Astrocyte of the hippocampus (primary cell): ENCODE measurements at places on chromosomes 2 and 18.
A peak's percentile ranks its signal among the peaks of the same experiment; 100 is the strongest.

GRCh38 chr18:48545757-48546321, 7.0 kb downstream of the CTIF start:
- peak; percentile 79 for DNase-seq

- DNase-seq = peak; percentile 53
Measured at GRCh38 chr18:23453680-23454058, 582 bp downstream of the RIOK3 start.

GRCh38 chr2:215753808-215754207, 259.5 kb downstream of the MREG start:
- DNase-seq = no peak

- peak; percentile 56 for DNase-seq
Measured at GRCh38 chr2:138090330-138090729, 126.1 kb downstream of the HNMT start.

GRCh38 chr2:95058989-95059641, 33.6 kb downstream of the MAL start:
- DNase-seq = peak; percentile 47

DNA sequence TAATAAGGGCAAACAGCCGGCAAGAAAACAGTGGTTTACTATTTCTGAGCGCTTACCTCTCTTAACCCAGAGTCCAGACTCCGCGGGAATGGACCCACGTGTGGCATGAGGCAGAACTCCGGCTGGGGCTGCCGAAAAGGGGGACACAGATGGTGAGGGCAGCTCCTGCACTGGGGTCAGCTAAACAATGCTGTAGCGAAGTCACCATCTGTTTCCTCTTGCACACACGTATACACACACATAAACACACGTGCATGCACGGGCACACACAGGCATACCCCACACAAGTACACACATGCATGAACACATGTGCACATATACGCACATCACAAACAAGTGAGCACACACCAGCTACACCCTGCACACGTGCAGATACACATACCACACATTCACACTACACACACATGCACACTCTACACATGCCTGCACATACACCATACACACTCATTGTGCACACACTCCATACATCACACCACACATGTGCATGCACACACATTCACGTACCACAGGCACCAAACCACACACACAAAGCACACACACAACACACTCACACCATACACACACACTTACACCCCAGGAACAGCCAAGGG, 105.9 kb upstream of the ID2 start:
- no peak for DNase-seq

DNA sequence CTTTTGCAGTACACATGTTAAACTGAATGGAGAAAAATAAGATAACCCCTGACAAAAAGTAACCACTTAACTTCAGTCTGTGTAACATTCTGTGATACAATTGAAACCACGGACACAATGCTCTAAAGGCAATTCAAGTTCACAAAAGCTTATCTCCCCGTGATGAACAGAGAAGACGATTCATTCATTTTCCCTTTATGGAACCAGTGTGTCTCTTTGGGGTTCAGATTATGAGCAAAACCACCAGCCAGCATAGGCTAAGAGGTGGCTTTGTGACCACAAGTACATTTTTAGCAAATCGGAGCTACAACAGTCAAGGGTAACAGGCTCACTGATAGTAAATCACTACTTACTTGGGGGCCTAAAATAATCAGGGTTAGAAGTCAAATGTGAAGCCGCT, 120.6 kb upstream of the SMAD7 start:
- DNase-seq = no peak

DNA sequence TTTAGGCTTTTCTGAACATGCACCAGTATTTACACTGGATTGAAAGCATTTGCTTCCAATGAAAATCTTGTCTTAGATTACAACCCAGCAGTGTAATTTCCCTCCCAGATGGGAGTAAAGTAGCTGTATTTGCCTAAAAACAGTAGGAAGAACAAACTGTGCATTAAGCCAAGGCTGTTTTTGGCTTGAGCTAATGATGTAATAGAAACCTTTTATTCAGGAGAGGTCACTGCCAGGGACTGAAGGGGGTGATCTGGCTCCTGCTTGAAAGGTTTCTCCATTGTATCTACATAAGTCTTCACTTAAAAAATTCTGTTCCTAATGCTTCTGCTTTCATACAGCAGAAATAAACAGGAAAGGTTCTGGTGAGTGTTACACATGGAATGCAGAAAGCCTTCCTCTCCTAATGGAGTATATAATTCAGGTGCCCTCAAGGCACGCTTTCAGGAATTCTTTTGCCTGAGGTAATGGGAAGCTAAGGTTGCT, 74.4 kb downstream of the MEIS1 start:
- DNase-seq = peak; percentile 59

DNA sequence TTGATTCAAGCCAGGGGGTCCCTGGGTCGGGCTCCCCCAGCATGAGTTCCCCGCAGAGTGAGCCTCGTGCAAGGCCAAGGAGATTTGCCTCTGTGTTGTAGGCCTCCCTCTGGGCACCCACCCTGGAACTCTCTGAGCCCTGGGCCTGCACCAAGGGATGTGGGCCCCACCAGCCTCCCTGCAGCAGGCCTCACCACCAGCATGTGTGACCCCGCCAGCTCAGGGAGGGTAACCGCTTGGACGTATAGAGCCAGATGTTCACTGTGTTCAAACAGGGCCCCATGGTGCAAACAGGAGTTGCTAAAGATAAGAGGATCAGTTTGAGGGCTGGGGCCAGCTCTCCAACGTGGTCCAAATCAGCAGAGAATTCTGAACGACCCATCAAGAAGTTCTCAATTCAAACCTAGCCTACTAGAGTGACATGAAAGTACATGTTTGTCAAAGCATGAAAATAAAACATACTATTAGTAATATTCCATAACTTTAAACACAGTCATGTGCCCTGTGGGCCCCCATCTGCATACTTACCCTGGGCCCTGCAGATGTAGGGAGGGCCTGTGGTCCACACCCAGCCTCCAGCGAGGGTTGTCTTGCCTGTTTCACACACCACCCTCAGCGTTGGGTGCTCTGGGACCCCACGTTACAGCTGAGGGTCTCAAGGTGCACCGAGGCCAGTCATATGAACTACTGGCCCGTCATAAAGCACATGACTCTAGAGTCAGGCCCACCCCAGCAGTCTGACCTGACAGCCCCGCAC, 5.5 kb upstream of the TUBB6 start:
- DNase-seq = no peak

DNA sequence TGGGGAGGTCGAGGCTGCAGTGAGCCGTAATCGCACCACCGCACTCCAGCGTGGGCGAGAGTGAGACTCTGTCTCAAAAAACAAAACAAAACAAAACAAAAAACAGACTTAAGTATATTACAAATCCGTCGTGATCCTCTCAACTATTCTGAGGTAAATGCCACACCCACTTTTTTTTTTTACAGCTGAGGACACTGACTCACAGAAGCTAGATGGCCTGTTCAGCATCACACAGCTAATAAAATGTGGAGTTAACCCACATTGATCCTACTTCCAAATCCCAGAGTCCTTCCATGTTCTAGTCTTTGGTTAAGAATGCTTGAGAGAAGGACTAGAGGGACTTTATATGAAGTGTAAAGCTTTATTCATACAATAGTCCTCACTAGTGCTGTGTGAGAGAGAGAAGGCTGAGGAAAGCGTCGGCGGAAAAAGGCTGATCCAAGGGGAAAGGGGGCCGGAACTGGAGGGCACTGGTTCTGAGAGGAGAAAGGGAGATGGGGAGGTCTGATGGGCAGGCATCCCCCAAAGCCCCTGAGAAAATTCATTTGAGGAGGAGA, 627 bp downstream of the RNF25 start:
- DNase-seq = no peak

DNA sequence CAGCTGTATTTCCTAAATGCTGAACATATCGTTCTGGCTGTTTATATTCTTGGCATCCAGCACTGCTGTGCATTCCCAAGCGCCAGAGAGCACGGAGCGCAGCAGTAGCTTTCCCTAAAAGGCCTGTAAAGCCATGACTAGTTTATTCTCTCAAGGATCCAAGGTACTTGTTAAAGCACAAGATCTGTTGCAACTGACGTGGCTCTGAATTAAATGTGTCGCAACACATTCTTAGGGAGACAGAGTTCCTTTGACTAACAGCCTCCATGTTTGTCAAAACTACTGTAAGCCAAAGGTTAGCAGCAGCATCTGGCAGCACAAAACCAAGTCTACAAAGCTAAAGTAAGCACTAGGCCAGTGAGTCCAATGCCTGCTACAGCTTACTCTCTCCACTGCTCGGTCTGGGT, 188.6 kb upstream of the FN1 start:
- peak; percentile 25 for DNase-seq

- no peak for DNase-seq
Measured at GRCh38 chr18:51397347-51397962, 200.0 kb upstream of the MEX3C start.

DNA sequence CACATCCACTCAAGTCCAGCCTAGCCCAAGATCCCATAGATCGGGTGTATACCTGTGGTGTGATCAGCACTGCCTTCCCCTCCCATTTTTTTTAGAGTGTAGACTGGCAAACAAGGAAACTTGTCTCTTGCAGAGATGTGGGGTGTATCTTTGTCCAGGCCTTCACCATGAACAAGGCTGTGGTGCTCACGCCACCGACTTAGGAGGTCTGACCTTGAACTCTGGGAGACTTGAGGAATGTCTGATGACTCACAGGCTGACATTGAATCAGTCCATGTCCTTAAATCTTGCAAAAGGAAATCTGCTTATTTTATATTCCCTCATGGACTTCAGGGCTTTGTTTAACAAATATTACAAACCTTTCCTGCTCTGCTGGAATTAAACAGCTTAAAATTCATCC, 4.5 kb upstream of the CTIF start:
- no peak for DNase-seq

DNA sequence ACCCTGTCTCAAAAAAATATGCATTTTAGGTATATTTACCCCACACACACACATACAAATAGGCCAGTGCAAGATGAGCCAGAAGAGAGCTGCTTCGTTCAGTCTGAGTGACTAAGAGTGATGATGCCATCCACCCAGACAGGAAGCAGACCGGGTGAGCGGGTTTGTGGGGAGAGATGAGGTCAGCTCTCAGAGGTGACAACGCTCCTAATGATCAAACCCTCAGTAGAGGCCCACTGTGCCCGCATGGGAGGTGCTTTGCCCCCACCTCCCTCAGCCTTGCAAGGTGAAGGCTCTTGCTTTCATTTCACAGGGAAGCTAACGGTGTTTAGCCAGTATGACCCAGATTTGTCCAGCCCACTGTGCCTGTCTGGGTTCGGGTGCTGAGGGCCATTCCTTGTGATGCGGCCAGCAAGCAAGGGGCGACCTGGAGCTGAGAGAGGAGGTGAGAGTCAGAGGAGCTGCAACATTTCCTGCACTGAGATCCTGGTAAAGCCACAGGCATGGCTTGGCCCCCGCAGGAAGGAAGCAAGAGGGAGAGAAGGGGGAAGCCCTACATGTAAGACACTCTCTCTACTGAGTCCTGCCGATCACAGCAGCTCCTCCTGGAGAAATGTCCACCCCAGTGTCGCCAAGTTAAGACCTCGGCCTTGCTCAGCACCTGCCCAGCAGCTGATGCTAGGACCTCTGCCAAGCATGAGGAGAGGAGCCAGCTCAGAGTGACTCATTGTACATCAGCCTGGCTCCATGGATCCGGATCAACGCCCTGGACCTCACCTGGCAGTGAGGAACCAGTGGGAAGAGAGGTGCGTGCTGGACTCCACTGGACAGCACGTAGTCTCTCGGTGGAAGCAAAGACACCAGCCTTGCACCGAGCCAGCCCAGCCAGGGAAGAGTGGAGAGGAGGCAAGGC, 37.0 kb downstream of the NIFK start:
- peak; percentile 78 for DNase-seq

- DNase-seq = peak; percentile 28
Measured at GRCh38 chr2:191499874-191500565, 177.9 kb upstream of the NABP1 start.

GRCh38 chr2:171404261-171404660, 29.5 kb downstream of the METTL8 start:
- DNase-seq = peak; percentile 63

DNA sequence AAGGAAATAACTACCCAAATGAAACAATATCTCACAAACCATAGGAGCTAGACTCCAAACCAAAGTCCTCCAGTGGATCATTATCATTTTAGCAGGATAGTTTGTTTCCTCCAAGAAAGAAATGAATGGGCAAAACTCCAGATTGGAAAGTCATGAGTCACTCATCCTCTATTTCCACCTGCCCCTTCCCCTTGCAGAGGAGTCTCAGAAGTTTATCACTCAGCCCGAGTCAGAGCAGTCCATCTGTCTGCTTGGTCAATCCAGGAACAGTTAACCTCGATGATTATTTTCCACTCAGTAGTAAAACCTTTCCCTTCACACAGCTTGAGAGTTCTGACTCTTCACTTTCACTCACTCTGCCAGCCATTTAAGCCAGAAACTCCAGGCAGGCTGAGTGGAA, 462.2 kb downstream of the BCL11A start:
- no peak for DNase-seq

DNA sequence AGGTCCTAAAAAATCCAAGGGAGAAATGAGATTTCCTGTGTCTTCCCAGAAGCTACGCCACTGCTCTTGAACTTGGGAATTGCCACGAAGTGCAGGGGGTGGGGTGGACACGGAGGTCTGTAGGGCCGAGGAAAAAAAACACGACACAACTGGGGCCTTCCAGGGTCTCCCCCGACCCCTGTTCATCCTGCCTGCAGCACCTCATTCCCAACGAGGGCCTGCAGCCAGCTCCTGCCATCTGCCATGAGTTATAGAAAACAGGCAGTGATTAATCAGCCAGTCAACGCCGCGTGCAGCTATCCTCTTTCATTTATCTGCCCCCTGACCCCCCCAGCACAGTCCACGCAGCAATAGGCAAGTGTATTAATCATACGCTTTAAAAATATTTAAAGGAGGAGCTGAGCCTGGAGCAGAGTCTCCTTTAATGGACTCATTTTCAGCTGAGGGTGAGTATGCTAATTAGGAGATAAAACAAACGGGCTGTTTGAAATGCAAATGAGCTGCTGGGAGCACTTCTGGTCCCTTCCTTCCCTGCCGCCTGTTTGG, 209.9 kb downstream of the TFCP2L1 start:
- DNase-seq = peak; percentile 94

DNA sequence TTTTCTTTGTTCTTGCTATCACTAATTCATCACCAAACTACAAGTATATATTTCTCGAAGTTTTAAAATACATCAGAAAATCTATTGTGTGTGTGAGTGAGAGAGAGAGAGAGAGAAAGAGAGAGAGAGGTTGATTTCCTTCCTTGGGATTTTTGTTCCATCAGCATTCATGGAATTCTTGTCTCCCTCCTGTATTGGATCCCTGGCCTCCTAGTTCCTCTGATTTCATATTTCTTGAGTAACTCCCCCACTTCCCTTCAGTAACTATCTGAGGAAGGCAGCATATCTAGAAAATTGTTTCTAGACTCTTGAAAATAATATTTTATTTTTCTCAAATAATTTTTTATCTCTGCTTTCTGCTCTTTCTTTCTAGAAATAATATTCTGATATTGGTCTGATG, 13.3 kb upstream of the ACTR2 start:
- no peak for DNase-seq

DNA sequence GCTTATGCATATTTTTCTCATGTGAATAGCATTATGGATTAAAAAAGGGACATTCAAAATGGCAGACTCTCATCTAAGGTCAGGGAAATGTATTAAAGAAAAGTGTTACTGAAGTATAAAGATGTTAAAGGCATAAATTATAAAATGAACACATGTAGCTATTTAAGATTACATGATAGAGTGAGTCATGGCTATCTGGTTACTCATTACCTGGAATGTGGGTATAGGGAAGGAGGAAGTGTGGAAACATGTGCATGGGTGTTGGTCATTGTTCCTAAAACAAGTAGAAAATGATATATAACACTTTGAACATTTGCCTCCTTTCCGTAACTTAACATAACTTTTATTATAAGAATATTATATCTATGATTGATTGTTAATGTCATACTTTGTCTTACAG, 66.4 kb downstream of the MYO1B start:
- DNase-seq = peak; percentile 52
